ENCODE measurements at places on chromosomes 6 and 20. TPM values are rescaled to one million over a fixed set of nuclear protein-coding genes. Genes with fewer than 3 reads are reported as not detected.

SMPDL3A gene
- total RNA-seq: 3.0 TPM

PGK2 gene
- not detected for total RNA-seq

PSMB8 gene
- 20.2 TPM for total RNA-seq

OR2J3 gene
- total RNA-seq: 0.35 TPM

NINL gene
- total RNA-seq: 31.2 TPM

ENPP3 gene
- total RNA-seq: not detected

HLA-C gene
- 94.6 TPM for total RNA-seq

MEI4 gene
- 0.63 TPM for total RNA-seq

PCMT1 gene
- total RNA-seq: 168 TPM

RPP40 gene
- total RNA-seq: 40.4 TPM

PXMP4 gene
- 1.2 TPM for total RNA-seq

Measured in GM23338 (cell line).